ENCODE measurements at places on chromosomes 7 and 10. TPM values are rescaled to one million over a fixed set of nuclear protein-coding genes. Genes with fewer than 3 reads are reported as not detected.

GRCh38 chr7:54864663-54865062 is 105.7 kb upstream of the SEC61G start:
- DNase-seq = no peak
- H3K4me3 ChIP-seq = no peak overlapping the region
- peaks cover 12% of the 10 kb centered on the region for H3K27me3 ChIP-seq
- H3K36me3 ChIP-seq = no peaks in the 10 kb centered on the region

GRCh38 chr7:81745637-81746036 is 24.2 kb downstream of the HGF start:
- no peaks in the 10 kb centered on the region for H3K36me3 ChIP-seq
- H3K4me1 ChIP-seq = no peaks in the 10 kb centered on the region
- H3K27me3 ChIP-seq = no peaks in the 10 kb centered on the region
- H3K27ac ChIP-seq = no peak overlapping the region
- no peak for DNase-seq

The ZP3 gene
- total RNA-seq = 19.4 TPM

The NUDCD3 gene
- total RNA-seq = 92.4 TPM

The SPDYE1 gene
- total RNA-seq = not detected

- no peaks in the 10 kb centered on the region for H3K4me1 ChIP-seq
- H3K27me3 ChIP-seq = no peaks in the 10 kb centered on the region
- H3K27ac ChIP-seq = no peak overlapping the region
- no peak overlapping the region for H3K4me3 ChIP-seq
Measured at GRCh38 chr10:109875151-109875568, 48.2 kb downstream of the XPNPEP1 start.

GRCh38 chr10:24009736-24010135 is 199.2 kb upstream of the KIAA1217 start:
- H3K36me3 ChIP-seq = no peaks in the 10 kb centered on the region
- H3K4me1 ChIP-seq = no peaks in the 10 kb centered on the region
- no peak for DNase-seq
- no peak overlapping the region for H3K4me3 ChIP-seq

The CCL26 gene
- total RNA-seq = 1.3 TPM

- H3K27me3 ChIP-seq = peaks cover 1% of the 10 kb centered on the region
- peak; percentile 24 for DNase-seq
Measured at GRCh38 chr7:14446829-14447228, 455.7 kb downstream of the DGKB start.

Data from activated CD4-positive, alpha-beta memory T cell treated with anti-CD3 and anti-CD28 coated beads for 36 hours (primary cell).